Choroid plexus epithelial cell (primary cell): ENCODE measurements at places on chromosomes 5 and 9.

- no peak for DNase-seq
These were observed 7.1 kb downstream of the PLCXD3 start for GRCh38 chr5:41503310-41503709.

DNA sequence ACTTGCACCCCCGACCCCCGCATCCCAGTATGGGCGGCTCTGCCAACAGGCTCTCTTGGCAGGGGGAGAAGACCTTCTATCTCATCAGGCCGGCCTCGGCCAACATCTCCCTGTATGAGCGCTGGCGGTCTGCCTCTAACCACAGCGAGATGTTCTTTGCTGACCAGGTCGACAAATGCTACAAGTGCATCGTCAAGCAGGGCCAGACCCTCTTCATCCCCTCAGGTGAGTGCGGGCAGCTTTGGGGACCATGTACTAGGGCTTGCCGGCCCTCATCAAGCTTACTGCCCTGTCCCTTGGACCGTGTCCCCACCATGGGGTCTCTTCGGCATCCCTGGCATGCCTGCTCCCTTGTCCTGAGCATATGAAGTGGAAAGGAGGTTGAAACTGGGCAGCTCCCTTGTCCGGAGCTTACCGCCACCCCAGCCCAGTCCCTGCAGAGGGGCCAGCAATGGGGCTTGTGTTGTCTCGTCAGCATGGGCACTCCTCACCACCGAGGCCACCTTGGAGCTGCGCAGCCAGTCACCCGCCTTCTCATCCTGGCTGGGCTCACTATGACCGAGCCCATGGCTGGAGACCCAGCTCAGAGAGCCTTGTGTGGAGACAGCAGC is 78.1 kb downstream of the PHF2 start:
- no peak for DNase-seq

GRCh38 chr9:134630861-134631260 is 10.7 kb upstream of the COL5A1 start:
- DNase-seq, result no peak

DNA sequence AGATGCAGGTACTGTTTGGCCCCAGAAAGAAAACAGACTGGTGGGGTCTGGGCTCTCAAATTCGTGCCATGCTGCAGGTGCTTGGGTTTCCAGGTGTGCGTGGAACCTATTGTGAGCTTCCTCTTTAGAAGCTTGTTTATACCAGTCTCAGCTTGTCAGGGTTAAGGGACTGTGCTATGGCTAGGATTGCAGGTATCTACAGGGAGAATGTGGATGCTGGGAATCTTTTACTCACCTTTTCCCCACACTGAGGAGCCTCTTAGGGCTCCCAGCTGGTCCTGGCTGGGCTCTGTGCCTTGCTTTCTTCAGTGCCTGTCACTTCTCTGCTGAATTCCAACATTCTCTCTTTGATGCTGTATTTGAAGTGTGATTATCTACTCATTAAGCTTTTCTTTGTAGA is 111.8 kb downstream of the WDR70 start:
- DNase-seq, result no peak

DNA sequence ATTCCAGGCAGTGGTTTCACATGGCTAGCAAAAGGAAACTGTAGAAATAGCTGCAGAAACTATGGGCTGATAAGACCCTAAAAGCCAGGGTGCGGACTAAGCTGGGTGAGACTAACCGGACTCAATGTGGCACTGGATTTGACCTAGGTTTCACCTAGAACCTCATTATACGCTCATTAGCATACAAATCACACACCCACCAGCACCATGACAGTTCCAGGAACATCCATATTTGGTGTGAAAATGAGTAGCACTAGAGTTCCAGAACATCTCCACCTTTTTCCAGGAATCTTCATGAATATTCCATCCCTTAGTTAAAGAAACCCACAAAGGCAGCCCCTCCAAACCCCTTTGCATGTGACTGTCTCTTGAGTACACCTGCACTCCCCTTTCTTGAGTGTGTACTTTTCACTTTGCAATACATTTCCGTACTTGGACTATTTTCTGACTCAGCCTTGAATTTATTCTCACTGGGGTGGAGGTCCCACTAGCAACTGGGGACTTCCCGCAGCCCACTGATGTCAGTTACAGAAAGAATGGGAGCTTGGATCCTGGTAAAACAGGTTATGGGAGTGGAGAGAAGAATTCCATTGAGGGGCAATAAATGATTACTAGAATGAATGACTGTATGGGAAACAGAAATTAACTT is 58.0 kb upstream of the SPATA31C2 start:
- no peak for DNase-seq

GRCh38 chr9:136017289-136018190 is 56.4 kb upstream of the UBAC1 start:
- no peak for DNase-seq

- no peak for DNase-seq
These were observed 323.8 kb downstream of the CDK5RAP2 start for GRCh38 chr9:120256146-120256545.
